COR-L47 (cell line): ENCODE measurements at places on chromosomes 5 and 9.

- DNase-seq: peak; percentile 39
Observed at GRCh38 chr9:38047301-38048251, 21.5 kb downstream of the SHB start.

GRCh38 chr5:74589204-74590056 lies 51.1 kb downstream of the ENC1 start:
- DNase-seq: no peak

DNA sequence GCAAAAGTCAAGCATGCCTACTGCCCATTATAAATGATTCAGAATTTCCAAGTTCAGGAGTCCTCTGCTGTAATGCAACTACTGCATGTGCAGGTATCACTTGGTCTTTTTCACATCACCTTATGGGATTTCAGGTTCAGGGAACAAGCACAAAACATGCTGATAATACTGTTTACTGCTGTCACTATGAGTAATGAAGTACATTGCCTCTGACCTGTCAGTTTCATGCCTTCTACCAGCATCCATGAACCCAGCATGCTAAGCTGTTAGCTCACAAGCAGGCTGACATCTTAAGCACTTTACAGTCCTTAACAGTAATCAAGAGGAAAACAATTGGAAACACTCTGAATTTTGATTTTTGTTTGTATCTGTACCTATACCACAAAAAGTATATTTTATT lies 743.8 kb downstream of the CDH12 start:
- no peak for DNase-seq

GRCh38 chr5:111511174-111511830 lies 1.0 kb downstream of the STARD4 start:
- DNase-seq: no peak

GRCh38 chr5:158223054-158223600 lies 364.2 kb upstream of the CLINT1 start:
- DNase-seq: no peak

GRCh38 chr5:149128023-149128875 lies 13.0 kb upstream of the ABLIM3 start:
- DNase-seq: no peak

DNA sequence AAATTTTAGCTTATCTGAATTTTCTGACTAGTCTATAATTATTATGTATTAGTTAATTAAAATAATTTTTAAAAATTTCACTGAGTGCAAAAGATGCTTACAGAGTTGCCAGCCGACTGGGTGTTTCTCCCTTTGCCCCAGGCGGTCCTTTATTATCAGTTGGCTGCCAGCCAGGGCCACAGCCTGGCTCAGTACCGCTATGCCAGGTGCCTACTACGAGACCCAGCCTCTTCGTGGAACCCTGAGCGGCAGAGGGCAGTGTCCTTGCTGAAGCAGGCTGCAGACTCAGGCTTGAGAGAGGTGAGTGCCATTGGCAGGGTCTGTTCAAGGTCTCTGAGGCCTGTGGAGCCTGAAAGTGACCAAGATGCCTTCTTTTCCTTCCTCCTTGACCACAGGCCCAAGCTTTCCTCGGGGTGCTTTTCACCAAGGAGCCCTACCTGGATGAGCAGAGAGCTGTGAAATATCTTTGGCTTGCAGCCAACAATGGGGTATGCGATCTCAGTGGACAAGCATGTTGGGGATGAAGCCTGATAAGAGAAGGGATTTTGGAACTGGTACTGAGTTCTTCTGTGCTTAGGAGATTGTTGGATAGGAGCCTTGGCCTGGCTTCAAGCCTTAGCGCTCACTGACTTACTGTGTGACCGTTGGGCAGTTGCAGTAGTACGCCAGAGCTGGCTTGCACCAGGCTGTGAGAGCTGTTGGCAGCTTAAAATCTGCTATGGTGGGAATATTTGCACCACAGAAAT lies 10.6 kb downstream of the DELE1 start:
- peak; percentile 91 for DNase-seq

GRCh38 chr5:172059661-172060100 lies 53.2 kb upstream of the FBXW11 start:
- no peak for DNase-seq

GRCh38 chr9:91395106-91395552 lies 28.5 kb downstream of the NFIL3 start:
- DNase-seq: no peak

DNA sequence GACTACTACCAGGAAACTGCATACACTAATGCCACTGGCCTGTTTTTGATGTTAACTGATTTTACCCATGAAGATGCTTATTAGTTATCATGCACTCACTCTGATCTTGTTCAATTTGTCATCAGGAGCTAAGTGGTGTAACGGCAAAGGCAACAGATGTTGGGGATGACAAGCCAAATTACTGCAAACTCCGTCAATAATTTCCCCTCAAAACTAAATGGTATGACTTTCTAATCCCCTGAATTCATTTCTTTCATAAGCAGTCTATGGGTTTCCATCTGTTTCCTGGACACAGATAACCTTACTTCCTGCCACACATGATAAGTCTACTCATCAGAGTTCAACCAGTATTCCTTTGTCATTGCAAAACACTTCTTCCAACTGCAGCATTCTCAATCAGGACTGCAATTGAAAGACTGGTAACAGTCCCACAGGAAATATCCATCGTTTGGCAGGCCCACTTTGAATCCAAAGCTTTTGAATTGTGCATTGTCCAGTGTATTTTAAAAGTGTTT lies 96.2 kb upstream of the SMC2 start:
- no peak for DNase-seq

GRCh38 chr9:78598120-78598519 lies 301.2 kb downstream of the PSAT1 start:
- no peak for DNase-seq

DNA sequence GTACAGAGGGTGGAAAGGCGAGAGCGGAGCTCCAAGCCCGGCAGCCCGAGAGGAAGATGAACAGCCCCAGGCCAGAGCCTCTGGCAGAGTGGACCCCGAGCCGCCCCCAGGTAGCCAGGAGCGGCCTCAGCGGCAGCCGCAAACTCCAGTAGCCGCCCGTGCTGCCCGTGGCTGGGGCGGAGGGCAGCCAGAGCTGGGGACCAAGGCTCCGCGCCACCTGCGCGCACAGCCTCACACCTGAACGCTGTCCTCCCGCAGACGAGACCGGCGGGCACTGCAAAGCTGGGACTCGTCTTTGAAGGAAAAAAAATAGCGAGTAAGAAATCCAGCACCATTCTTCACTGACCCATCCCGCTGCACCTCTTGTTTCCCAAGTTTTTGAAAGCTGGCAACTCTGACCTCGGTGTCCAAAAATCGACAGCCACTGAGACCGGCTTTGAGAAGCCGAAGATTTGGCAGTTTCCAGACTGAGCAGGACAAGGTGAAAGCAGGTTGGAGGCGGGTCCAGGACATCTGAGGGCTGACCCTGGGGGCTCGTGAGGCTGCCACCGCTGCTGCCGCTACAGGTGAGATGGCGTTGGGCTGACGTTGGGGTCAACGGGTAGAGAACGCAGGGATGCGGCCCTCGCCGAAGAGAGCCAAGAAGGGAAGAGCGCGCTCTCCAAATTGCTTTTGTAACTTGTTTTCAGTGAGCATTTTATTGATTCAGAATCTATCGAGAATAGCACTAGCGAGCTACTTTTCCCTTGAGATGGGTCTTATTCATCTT lies at the start of gene PTGER4:
PTGER4 (plus strand) TSS at position 3 of the 769 bp plus-strand sequence. CDS start 1,079 bp downstream, outside the sequence.
- no peak for DNase-seq

DNA sequence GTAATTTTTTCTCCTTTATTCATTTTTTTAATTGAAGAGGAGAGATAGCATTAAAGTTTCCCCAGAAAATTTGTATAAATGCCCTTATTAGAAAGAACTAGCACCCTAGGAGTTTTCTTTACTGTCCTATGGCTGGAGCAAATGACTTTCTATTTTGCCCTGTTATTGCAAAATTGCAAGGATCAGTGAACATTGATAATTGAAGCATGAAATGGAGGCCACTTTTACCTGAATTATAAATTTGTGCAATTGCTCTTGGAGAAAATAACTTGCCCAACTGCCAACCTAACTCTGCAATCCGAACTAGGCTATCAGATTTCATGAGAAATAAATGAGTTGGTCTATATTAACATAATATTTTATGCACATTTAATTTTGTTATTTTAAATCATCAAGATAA lies 111.9 kb downstream of the MTRR start:
- DNase-seq: no peak

DNA sequence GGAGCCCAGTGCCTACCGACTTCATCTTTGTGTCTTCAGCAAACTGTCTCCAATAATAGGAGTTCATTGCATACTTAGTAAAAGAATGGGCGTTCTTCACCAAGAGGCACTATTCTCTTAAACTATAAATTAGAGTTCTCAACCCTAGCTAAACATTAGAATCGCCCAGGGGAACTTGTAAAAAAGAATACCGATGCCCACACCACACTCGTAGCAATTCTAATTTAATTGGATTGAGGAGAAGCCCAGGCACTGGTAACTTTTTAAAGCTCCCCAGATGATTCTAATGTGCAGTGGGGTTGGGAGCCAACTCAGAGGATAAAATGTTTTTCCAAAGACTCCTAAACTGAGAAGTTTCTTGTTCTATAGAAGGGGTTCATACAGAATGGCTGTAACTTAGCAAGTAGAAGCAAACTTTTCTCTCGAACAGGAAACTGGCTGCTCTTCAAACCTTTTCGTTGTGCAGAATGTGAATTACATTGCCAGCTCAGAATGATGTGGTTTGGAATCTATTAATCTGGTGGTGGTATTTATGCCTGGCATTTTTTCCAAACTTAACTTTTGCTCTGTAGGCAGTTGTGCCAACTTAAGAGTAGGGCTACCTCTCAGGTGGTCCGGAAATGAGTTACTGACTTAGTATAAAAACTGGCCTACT lies 26.4 kb upstream of the NFIB start:
- DNase-seq: no peak

DNA sequence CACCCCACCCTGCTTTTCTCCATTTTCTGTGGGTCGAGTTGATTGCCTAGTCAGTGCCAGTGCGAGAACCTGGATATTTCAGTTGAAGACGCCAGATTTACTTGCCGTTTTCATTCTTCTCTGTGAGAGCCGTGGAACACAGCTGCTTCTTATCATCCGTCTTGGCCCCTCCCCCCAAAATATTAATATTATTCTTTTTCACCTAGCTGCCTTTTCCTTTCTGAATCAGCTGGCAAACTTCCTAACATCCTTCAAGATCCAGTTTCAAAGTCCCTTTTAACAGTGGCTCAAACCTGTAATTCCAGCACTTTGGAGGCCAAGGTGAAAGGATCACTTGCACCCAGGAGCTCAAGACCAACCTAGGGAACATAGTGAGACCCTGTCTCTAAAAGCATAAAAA lies 117.1 kb upstream of the RASA1 start:
- DNase-seq: no peak

- peak; percentile 37 for DNase-seq
Observed at GRCh38 chr5:22852807-22853660, at the start of gene CDH12. CDH12 (minus strand) TSS chr5:22853344.

DNA sequence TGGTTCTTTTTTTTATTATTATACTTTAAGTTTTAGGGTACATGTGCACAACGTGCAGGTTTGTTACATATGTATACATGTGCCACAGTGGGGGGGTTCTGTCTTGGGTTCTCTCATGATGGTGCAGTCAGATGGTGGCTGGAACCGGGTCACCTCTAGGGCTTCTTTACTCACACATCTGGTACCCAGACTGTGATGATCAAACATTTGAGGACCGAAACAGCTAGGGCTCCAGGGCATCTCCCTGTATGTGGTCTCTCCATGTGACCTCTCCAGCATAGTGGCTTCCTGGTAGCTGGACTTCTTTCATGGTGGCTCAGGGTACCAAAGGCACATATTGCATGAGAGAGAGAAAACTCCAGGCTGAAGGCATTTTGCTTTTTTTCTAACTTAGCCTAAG lies 9.8 kb upstream of the CRHBP start:
- DNase-seq: no peak

- DNase-seq: peak; percentile 43
Observed at GRCh38 chr9:98998441-98999151, 54.9 kb downstream of the COL15A1 start.

DNA sequence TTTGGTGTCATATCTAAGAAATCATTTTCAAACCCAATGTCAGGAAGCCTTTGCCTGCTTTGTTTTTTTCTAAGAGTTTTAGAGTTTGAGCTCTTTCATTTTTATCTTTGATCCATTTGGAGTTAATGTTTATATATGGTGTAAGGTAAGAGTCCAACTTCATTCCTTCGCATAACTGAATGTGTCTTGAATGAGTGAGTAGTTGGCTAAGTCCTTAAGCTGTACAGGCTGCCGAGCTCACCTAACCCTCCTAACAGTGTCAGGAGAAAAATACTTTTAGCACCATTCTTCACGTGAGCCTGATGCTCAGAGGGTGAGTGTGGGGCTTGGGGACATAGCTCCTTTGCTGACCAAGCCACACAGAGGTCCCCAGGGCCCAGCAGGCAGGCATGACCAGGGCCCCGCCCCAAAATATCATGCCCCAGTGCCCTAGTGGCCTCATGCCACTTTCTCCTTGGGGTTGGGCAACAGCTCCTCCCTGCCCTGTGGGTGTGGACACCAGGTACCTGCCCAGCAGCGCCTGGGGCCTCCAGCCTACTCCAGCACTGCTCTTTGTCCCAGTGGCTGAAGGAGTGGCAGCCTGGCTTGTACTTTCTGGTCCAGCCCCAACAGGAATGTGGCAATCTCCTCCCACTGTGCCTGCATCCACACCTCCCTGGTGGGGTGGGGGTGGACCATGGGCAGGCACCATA lies 17.2 kb downstream of the PPARGC1B start:
- no peak for DNase-seq

GRCh38 chr5:66818935-66819328 lies 222.7 kb downstream of the MAST4 start:
- DNase-seq: no peak

- DNase-seq: no peak
Observed at GRCh38 chr5:125713109-125713805, 710.0 kb upstream of the GRAMD2B start.

DNA sequence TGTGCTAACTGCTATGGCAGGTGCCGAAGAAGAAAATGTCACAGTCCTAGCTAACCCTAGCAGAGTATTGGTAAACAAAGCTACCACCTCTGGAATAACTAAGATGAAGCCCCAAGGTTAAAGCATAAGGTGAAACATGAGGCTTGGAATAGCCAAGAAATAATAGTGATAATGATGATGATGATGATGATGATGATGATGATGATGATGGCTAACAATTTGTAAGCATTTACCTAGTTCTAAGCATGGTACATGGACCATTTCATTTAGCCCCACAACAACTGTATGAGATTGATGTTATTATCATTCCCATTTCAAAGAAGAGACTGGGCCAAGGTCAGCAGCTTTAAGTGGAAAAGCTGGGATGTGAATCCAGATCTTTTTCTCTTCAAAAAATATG lies 35.3 kb downstream of the SH3RF2 start:
- DNase-seq: no peak

GRCh38 chr9:130232899-130233586 lies 32.5 kb upstream of the HMCN2 start:
- no peak for DNase-seq

DNA sequence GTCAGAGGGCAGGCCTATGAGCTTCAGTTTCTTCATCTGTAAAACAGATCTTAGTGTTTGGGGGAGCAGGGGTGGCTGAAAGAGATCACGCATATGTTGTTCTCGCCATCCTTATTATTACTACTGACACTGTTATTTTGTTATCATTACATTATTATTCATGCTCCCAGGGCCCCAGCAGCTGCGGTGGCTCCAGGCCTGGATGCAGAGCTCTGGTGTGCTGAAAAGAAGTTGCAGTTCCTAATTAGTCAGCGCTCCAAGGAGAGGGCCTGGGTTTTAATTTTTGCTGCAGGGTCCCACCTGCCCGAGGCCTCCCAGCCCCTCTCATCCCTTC lies 19.5 kb downstream of the CXXC5 start:
- DNase-seq: no peak
